ENCODE measurements at places on chromosomes 7 and 10.

DNA sequence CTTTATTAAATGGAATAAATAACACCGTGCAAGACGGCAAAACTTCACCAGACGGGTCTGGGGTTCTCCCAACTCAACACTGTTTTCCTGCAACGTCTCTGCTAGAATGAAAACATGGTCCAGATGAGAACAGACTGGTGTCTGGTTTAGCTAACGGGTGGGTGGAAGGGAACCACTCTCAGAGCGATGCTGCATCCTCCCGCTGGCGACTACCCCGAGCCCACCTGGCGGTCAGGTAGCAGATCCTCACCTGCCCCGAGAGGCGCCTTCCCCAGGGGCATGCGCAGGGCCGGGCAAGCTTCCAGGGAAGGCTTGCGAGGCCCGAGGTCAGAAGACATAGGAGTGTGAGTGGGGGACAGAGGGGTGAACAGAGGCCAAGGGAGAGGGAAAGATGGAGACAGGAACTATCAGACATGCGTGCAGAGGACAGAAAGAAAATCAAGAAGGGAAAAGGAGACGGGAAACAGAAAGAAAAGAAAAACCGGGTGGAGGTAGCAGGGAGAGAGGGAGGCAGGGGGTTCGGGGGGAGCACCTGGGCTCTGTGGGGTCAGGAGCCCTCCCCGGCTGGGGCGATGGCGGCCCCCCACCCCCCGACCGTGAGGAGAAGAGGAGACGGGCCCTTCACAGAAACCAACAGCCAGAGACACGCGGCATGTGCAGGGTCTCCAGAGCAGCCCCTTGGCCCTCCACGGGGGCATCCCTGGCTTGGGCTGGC is 222.0 kb downstream of the MAD1L1 start:
- no peak for DNase-seq

DNA sequence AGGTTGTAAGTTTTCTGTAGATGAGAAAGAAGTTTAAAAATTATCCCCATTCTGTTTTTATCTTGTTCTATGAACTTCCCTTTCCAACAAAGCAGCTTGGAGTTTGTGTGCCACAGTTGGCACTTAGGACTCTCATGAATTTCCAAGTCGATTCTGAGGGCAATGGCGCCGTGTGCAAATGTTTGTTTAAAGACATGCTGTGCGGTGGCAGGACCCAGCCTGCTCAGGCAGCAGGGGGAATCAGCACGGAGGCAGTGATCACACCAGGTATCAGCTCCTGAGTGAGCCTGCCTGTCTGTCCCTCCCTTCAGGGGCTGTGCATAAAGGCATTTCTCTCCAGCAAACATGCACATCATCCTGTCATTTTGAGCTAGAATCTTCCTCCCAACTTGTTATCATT is 109.8 kb upstream of the WDR11 start:
- DNase-seq: no peak

- DNase-seq: no peak
Measured at GRCh38 chr7:134902058-134902457, 84.2 kb upstream of the AGBL3 start.

- no peak for DNase-seq
Measured at GRCh38 chr7:140619176-140619575, 21.4 kb downstream of the DENND2A start.

GRCh38 chr10:84530724-84531325 is 202.4 kb downstream of the CCSER2 start:
- no peak for DNase-seq

GRCh38 chr10:69558559-69558958 is 14.7 kb downstream of the NEUROG3 start:
- no peak for DNase-seq

GRCh38 chr7:68706291-68706690 is 892.0 kb upstream of the AUTS2 start:
- DNase-seq: no peak

- DNase-seq: no peak
Measured at GRCh38 chr10:124704428-124705380, 39.5 kb downstream of the FAM53B start.

GRCh38 chr7:2641406-2642393 is 9.9 kb downstream of the TTYH3 start:
- DNase-seq: no peak

GRCh38 chr10:33952692-33953360 is 618.4 kb upstream of the NRP1 start:
- DNase-seq: no peak

GRCh38 chr7:138929969-138930368 is 51.2 kb downstream of the KIAA1549 start:
- DNase-seq: no peak

DNA sequence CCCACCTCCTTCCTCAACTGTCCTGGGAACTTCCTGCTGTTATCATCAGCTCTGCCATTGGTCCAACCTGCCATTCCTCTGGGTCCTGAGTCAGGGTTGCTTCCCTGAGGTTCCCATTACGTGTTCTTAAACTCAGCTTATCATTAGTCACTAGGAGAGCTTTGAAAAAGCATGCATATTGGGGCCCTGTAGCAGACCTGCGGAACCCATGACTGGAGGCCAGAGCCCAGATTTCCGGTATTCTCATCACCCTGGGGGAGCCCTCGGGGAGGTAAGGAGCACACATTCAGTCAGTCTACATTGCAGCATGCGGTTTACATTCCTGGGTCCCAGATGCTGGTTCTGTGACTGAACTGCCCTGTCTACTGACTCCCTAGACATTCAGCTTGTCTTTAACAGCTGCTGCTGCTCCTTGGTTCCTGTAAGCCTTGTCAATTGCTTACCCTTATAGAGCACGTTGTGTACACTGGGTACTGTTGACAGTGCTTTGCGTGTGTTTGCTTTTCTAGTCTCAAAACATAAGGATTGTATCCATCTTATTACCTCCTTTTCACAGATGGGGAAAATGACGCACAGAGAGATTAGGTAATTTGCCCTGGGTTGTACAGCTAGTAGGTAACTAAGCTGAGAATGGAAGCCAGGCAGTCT is 12.8 kb downstream of the CDHR3 start:
- DNase-seq: no peak

GRCh38 chr7:149085866-149086265 is 4.7 kb downstream of the ZNF786 start:
- no peak for DNase-seq

DNA sequence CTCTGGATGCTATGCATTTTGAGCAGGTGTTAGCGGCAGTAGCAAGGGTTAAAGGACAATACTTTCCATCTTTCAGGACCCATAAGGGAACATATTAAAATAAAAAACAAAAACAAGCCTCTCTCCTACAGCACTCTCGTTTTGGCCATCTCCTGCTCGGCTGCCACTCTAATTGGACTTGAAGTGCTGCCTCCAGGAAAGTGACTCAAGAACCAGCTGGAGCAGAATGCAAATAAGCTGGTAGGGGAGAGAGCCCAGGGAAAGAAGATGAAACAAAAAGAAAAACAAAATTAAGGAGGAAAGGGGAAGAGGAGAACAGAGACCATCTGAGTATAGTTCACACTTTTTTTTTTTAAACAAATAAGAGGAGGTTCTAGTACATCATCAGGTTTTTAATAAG is 65.6 kb downstream of the HBP1 start:
- no peak for DNase-seq

DNA sequence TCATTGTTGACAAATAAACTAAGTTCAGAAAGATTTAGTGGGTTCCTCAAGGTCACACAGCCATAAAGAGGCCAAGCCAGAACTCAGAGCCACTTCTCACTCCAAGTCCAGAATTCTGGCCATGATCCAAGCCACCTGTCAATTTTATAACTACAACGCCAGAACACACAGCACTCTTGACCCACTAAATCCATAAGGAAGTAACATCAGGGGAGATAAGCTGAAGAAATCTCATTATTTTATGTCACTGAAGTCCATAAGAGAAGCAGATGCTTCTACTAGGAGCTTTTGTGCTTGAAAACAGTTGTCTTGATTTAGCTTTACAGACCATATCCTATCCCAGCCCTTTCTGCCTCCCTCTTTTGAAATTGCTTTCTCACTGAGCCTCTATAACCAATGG is 15.9 kb downstream of the ADAM12 start:
- DNase-seq: no peak

- no peak for DNase-seq
Measured at GRCh38 chr10:79397575-79398303, 47.7 kb downstream of the ZCCHC24 start.

GRCh38 chr7:37546677-37547076 is 98.0 kb upstream of the ELMO1 start:
- no peak for DNase-seq

DNA sequence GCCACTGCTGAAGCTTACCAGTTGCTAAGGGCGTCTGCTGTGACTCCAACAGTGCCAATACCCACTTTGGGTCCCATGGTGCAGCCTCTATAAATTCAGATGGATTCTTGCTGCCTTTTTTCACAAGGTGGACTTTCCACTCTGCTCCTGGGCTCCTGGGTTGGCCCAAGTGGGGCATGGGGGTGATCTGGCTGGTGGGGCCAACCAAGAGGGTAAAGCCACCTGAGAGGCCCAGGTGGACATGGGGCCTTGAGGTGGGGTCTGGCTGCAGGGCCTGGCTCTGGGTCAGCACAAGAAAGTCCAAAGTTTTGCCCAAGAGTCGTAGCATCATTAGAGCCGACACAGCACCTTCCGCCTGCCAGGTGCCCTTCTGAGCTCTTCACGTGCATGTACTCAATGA is 105.2 kb upstream of the KDM7A start:
- no peak for DNase-seq

- no peak for DNase-seq
Measured at GRCh38 chr7:99784007-99784406, at the start of gene CYP3A4. Gene CYP3A4 (minus strand): TSS chr7:99784184. CDS start chr7:99784081, 103 bp downstream.

GRCh38 chr7:43697690-43698089 is 31.6 kb downstream of the COA1 start:
- DNase-seq: no peak

DNA sequence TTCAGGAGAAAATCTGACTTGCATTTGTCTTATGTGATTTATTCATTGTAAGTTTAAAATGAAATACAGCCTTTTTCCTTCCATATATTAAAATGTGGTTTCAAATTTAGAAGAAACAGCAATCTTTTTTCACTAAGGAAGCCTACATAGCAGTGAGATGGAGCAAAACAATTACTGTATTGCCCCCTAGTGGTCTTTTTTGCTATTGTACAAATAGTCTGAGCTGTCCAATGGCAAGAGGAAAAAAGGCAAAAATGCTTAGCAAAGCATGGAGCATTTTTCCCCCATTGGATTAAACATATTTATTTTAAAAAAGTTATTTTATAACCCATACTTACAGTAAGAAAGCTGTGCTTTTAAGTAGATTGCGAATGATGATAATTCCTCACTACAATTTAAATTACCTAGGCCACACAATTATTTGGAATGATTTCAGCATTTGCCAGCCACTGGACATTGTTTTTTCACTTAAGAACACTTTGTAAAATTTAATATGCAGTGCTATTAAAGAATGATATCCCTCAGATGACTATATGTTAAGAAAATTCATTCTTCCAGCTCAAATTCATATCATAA is 119.5 kb downstream of the CPED1 start:
- peak; percentile 82 for DNase-seq

DNA sequence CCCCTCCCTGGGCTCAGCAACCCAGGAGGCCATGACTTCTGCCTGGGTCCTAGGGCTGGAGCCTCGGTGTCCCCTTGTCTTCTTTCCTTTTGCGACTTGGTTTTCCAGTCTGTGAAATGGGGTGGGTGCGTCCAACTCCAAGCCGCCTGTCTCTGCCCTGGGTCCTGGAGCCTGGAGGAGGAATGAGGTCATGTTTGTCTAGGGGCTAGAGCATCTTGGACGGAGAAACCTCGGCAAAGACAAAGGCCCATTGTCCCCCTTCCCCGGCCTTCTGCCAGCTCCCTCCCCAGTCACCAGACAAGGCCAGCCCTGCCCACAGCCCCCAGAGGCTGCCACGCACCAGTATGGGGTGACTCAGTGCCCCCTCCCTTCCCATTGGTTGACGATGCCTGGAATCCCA is 39.8 kb upstream of the ELN start:
- no peak for DNase-seq

DNA sequence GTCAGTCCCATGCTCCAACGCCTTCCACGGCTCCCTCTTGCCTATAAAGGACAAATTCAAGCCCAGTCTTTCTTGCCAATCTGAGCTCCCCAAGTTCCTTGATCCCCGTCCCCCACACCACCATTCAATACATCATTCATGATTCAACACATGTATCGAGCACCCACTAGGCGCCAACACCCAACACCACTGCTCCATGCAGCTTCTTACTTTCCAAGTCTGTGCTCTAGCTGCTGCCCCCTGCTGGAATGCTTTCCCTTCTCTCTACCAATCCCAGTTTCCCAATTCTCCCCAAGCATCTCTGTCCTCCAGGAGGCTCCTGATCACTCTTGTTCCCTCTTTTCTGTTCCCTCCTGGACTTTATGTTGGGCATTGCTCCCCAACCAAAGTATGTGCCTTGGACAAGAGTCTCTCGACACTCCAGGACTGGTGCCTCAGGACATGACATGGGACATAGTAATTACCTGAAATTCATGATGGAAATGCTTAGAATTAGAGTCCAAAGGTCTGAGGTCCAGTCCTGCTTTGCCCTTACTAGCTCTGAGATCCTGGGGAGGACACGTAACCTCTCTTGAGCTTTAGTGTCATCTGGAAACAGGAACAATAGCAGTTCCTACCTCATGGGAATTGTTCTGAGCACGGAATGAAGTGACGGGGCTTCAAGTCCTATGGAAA is 172.7 kb downstream of the NEURL1 start:
- DNase-seq: peak; percentile 11

GRCh38 chr7:108511939-108512338 is 14.0 kb downstream of the PNPLA8 start:
- DNase-seq: no peak

- no peak for DNase-seq
Measured at GRCh38 chr7:128073671-128074310, 42.6 kb upstream of the LRRC4 start.

- DNase-seq: no peak
Measured at GRCh38 chr10:74329873-74330272, 178.9 kb downstream of the ADK start.

- DNase-seq: no peak
Measured at GRCh38 chr7:79285756-79286155, 167.7 kb downstream of the MAGI2 start.
